ENCODE measurements at places on chromosomes 16 and 17.

GRCh38 chr17:43673516-43674323, 12.0 kb upstream of the MEOX1 start:
- peak; percentile 95 for DNase-seq
- H3K27me3 ChIP-seq = no peaks in the 10 kb centered on the region
- peaks cover 9% of the 10 kb centered on the region for H3K4me1 ChIP-seq
- H3K27ac ChIP-seq = no peak overlapping the region
- H3K36me3 ChIP-seq = no peaks in the 10 kb centered on the region
- no peak overlapping the region for H3K4me3 ChIP-seq

DNA sequence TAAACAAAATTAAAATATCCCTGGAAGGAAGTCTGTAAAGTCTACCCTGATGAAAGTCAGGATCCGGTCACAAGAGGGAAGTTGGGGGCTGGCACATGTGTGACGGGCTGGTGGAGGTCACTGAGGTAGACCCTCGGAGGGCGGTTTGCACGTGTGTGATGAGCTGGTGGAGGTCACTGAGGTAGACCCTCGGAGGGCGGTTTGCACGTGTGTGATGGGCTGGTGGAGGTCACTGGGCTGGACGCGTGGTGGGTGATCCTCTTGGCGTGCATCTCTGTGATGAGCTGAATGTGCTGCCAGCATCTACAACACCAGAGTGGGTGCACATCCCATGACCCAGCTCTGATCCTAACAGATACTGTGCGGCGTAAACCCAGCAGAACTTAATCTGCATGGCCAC, 43.7 kb upstream of the METRNL start:
- no peak overlapping the region for H3K27ac ChIP-seq
- H3K36me3 ChIP-seq = peaks cover 6% of the 10 kb centered on the region

DNA sequence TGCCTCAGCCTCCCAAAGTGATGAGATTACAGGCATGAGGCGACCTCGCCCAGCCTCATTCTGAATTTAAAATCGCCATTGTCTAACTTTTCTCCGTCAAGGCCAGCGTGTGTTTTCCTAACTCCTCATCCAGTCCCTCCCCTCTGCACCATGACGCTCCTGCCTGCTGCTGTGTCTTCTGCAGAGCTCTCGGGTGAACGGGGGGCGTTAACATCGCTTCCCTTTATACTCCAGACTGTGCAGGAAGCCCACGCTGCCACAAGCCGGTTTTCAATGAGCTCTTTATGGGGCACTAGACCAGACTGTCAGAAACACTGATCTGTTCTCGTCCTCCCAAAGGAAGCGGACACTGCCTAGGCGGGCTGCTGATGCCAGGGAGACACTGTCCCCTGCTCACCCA, 13.2 kb downstream of the AANAT start:
- H3K4me1 ChIP-seq = no peaks in the 10 kb centered on the region
- DNase-seq = no peak
- peak overlapping the region; percentile 89 for H3K27ac ChIP-seq
- H3K27me3 ChIP-seq = no peaks in the 10 kb centered on the region

- no peak overlapping the region for H3K4me3 ChIP-seq
- H3K4me1 ChIP-seq = peaks cover 4% of the 10 kb centered on the region
Measured at GRCh38 chr17:42142371-42142896, 12.4 kb downstream of the RAB5C start.

DNA sequence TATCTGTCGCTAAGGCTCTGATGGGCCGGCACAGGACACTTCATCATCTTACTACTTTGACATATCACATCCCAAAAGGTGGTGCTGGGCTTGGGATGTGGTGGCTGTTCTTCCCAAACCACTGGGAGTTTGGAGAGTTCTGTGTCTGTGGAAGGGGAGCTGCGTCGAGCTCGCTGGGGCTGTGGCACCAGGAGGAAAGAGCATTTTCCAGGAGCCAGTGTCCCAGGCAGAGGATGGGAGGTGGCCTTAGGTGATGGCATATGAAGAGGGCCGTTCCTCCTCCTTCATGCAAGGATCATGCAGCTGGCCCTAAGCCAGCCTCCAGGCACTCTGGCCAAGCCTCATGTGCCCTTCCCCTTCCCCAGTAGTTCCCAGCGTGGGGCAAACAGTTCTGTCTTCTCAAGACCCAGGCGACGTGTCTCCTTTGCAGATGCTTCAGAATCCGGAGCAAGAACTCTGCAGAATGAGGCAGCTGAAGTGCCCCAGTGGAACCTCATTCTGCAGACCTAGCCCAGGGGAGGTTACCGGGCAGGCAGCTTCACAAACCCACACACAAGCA, 89.4 kb upstream of the TNRC6C start:
- no peaks in the 10 kb centered on the region for H3K36me3 ChIP-seq
- H3K27me3 ChIP-seq = no peaks in the 10 kb centered on the region
- H3K27ac ChIP-seq = no peak overlapping the region
- no peaks in the 10 kb centered on the region for H3K4me1 ChIP-seq
- no peak for DNase-seq

DNA sequence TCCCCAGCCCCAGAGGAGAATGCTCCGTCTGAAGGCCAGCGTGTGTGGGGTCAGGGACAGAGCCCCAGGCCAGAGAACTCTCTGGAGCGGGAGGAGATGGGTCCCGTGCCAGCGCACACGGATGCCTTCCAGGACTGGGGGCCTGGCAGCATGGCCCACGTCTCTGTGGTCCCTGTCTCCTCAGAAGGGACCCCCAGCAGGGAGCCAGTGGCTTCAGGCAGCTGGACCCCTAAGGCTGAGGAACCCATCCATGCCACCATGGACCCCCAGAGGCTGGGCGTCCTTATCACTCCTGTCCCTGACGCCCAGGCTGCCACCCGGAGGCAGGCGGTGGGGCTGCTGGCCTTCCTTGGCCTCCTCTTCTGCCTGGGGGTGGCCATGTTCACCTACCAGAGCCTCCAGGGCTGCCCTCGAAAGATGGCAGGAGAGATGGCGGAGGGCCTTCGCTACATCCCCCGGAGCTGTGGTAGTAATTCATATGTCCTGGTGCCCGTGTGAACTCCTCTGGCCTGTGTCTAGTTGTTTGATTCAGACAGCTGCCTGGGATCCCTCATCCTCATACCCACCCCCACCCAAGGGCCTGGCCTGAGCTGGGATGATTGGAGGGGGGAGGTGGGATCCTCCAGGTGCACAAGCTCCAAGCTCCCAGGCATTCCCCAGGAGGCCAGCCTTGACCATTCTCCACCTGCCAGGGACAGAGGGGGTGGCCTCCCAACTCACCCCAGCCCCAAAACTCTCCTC, 10.4 kb downstream of the CX3CL1 start:
- no peaks in the 10 kb centered on the region for H3K36me3 ChIP-seq
- no peak overlapping the region for H3K4me3 ChIP-seq
- no peak overlapping the region for H3K27ac ChIP-seq
- H3K4me1 ChIP-seq = no peaks in the 10 kb centered on the region

DNA sequence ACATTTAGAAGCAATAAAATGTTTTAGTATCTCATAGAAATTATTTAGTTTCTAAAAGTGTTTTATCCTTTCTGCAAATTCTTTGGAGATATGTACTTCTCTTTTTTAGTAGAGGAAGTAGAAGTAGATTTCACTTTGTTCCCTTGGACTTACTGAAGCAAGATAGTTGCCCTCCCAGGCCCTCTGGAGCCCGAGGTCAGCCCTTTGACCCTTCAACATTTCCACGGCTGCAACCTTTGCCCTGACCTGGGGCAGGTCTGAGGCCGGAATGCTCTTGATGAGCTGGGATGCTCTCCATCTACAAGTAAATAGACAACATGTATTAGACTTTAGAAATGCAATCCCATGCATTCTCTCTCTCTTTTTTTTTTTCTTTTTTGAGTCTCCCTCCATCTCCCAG, 167.5 kb downstream of the CDK5R1 start:
- H3K4me3 ChIP-seq = no peak overlapping the region
- no peaks in the 10 kb centered on the region for H3K27me3 ChIP-seq
- no peak overlapping the region for H3K27ac ChIP-seq
- no peaks in the 10 kb centered on the region for H3K4me1 ChIP-seq
- DNase-seq = no peak

GRCh38 chr16:85544016-85544415, 69.1 kb upstream of the GSE1 start:
- H3K27ac ChIP-seq = no peak overlapping the region
- H3K4me3 ChIP-seq = no peak overlapping the region
- no peaks in the 10 kb centered on the region for H3K36me3 ChIP-seq
- H3K4me1 ChIP-seq = no peaks in the 10 kb centered on the region
- no peaks in the 10 kb centered on the region for H3K27me3 ChIP-seq

GRCh38 chr16:87314990-87315420, 2.2 kb downstream of the C16orf95 start:
- no peaks in the 10 kb centered on the region for H3K4me1 ChIP-seq
- no peaks in the 10 kb centered on the region for H3K36me3 ChIP-seq
- no peak for DNase-seq
- no peak overlapping the region for H3K4me3 ChIP-seq
- no peak overlapping the region for H3K27ac ChIP-seq

GRCh38 chr17:81701288-81702071, 1.7 kb upstream of the MRPL12 start:
- H3K27me3 ChIP-seq = no peaks in the 10 kb centered on the region
- H3K27ac ChIP-seq = no peak overlapping the region
- peaks cover 66% of the 10 kb centered on the region for H3K36me3 ChIP-seq
- DNase-seq = no peak
- H3K4me1 ChIP-seq = no peaks in the 10 kb centered on the region
- H3K4me3 ChIP-seq = peak overlapping the region; percentile 98

DNA sequence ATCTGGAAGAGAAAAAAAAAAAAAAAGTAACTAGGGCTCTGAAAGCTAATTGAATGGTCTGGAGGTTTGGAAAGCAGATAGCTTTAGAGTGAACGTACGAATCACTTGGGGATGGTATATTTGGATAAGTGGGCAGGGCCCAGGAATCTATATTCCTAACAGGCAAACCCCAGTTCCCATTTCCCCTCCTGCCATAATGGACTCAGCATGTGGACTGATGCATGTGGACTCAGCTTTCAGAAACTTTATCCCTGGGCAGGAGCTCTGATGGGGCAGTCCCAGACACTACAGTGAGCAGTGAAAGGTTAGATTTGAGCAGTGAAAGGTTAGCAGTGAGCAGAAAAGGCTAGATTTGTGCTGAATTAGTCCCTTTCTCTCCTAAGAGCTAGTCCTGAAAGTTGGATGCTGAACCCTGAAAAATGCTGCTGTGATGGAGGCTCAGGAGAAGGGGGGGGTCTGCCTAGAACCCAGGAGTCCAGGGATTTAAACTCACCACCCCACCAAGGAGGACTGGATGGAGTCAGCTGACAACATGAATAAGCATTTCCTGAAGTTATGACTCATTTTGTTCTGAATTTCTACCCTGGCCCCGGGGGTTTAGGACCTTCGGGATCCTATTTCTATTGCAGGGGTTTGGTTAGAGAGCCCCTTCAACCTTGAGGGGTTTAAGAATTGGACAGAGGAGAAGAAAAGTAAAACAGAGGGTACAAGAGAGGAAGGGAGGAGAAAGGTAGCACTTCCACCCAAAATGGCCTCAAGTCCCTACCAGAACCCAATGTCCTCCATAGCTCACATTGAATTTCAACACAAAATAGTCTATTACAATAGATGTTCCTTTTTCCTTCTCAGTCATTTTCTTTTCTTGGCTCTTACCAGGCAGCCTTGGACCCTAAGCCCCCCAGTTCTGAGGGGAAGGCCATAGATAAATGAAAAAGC, 10.3 kb upstream of the FZD2 start:
- H3K27me3 ChIP-seq = peaks cover 5% of the 10 kb centered on the region
- peak overlapping the region; percentile 80 for H3K27ac ChIP-seq
- no peak overlapping the region for H3K4me3 ChIP-seq
- peaks cover 22% of the 10 kb centered on the region for H3K4me1 ChIP-seq
- DNase-seq = peak; percentile 41

DNA sequence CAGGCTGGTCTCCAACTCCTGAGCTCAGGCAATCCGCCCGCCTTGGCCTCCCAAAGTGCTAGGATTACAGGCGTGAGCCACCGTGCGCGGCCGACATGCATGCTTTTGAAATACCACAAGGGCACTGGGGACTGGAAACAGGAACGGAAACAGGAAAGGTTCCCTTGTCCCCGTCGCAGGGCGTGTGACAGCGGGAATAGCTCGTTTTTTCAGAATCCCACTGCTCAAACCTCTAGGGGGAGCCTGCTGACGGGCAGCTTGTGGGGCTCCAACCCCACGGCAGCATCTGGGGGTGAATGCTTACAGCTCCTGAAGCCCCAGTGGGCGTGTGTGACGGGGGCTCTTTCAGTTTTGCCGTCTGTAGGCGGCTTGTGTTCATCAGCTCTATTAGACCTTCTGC, 18.8 kb upstream of the ASGR2 start:
- H3K27me3 ChIP-seq = no peaks in the 10 kb centered on the region
- H3K4me3 ChIP-seq = no peak overlapping the region
- H3K27ac ChIP-seq = no peak overlapping the region
- peak; percentile 91 for DNase-seq

- no peak overlapping the region for H3K4me3 ChIP-seq
- H3K36me3 ChIP-seq = no peaks in the 10 kb centered on the region
- no peaks in the 10 kb centered on the region for H3K27me3 ChIP-seq
Measured at GRCh38 chr16:27181019-27181790, 22.1 kb upstream of the KDM8 start.

GRCh38 chr17:75004371-75004770, 8.1 kb upstream of the MRPL58 start:
- no peak for DNase-seq
- H3K36me3 ChIP-seq = peaks cover 19% of the 10 kb centered on the region
- H3K4me1 ChIP-seq = no peaks in the 10 kb centered on the region
- no peaks in the 10 kb centered on the region for H3K27me3 ChIP-seq
- no peak overlapping the region for H3K4me3 ChIP-seq
- H3K27ac ChIP-seq = no peak overlapping the region

GRCh38 chr16:74657870-74658642, 8.6 kb downstream of the RFWD3 start:
- H3K27me3 ChIP-seq = no peaks in the 10 kb centered on the region
- no peak for DNase-seq
- H3K4me3 ChIP-seq = no peak overlapping the region
- H3K4me1 ChIP-seq = no peaks in the 10 kb centered on the region

GRCh38 chr17:75308732-75309629, 19.7 kb upstream of the SLC25A19 start:
- DNase-seq = no peak
- H3K36me3 ChIP-seq = no peaks in the 10 kb centered on the region
- H3K27me3 ChIP-seq = no peaks in the 10 kb centered on the region
- H3K4me3 ChIP-seq = no peak overlapping the region

DNA sequence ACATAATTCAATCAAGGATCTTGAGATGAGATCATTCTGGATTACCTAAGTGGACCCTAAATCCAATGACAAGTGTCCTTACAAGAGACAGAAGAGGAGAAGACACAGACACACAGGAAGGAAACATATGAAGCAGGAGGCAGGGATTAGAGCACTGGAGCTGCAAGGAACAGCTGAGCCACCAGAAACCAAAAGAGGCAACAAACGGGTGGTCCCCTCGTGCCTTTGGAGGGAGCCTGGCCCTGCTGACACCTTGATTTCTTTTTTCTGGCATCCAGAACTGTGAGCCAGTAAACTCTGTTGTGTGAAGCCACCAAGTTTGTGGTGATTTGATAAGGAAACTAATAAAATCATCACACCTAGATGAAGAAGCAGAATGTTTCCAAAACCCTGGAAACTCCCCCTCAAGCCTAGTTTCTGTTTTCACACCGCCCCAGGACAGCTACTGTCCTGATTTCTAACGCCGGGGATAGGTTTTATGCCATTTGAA, 115.2 kb downstream of the PITPNC1 start:
- no peaks in the 10 kb centered on the region for H3K4me1 ChIP-seq
- H3K36me3 ChIP-seq = no peaks in the 10 kb centered on the region
- H3K27me3 ChIP-seq = no peaks in the 10 kb centered on the region
- H3K27ac ChIP-seq = no peak overlapping the region
